ENCODE measurements at places on chromosomes 2 and 18.

DNA sequence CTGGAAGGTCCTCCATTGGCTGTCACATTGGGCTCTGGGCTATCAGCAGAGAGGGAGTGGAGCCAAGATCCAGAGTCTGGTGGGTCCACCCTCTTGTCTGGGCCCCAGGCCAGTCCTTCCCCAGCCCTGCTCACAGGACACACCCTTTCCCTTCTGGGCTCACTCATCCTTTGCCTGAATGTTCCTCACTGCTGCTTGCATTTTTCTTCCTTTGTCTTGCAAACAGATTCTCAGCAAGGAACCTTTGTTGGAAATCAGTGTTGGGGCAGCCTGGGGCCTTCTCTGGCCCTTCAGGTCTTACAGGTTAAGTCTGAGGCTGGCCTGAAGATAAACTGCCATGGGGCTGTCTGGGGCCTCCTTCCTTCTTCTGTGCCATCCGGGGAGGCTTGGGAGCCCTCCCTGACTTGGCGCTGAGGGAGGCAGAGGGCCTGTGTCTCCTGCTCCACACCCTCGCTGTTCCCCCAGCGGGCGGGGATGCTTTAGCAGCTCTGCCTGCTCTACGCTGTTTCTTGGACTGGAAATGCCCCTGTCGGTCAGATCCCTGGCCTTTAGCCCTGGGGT, 11.5 kb upstream of the CELF4 start:
- no peak for DNase-seq

GRCh38 chr2:226796012-226796839, 3.4 kb downstream of the IRS1 start:
- no peak for DNase-seq

DNA sequence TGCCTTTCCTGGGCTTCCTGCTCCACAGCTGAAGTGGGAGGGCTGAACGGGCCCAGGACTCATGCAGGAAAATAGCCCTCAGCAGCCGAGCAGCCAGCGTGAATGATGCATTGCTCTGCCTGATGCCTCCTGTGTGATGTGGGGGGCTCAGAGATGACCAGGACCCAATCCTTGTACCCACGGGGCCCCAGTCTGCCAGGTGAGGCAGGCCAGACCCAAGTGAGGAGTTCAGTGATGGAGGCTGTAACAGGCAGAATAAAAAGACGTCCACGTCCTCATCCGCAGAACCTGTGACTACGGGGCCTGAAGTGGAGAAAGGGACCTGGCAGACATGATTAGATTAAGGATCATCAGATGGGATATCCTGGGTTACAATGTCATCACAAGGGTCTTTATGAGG, 194.9 kb upstream of the HDAC4 start:
- no peak for DNase-seq

GRCh38 chr18:54480616-54481015, 110.4 kb upstream of the DYNAP start:
- no peak for DNase-seq

DNA sequence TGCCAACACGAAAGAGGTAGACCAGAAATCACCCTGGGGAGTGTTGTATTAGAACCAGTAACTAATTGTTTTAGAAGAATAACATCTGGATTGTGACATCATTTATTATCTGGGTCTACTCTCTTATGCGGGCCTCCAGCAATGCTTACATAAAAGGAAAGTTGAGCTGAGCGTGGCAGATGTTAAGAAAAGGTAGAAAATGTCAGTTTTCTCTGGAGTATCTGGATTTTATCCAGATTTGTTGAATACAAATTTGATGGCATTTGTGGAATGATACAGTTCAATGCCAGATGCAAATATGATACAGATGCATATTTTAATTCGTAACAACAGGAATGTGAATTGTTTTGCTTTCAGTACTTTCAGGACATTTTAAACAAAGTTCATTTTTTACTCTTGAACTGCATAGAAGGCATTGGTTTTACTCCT, 90.3 kb downstream of the PRPF40A start:
- DNase-seq: no peak

DNA sequence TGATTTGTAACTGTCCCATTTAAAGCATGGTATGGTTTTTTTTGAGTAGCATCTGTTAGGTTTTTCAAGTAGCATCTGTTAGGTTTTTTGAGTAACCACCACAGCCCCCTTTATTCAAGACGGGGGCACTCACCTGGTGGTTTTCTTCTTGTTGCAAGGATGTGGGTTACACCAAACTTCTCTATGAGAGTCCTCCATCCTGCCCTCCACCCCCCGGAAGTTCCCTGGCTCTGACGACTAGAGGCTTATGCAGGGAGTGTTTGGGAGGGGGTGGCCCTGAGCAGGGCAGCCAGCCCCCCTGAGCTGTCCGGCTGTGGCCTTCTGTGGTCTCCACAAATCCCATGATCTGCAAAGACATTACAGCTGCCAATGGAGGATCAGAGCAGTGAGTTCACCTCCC, 39.3 kb downstream of the MTCL1 start:
- DNase-seq: no peak

GRCh38 chr18:74154716-74155115, 6.4 kb downstream of the TIMM21 start:
- no peak for DNase-seq

- no peak for DNase-seq
Observed at GRCh38 chr18:41155025-41155424, 800.0 kb upstream of the PIK3C3 start.

DNA sequence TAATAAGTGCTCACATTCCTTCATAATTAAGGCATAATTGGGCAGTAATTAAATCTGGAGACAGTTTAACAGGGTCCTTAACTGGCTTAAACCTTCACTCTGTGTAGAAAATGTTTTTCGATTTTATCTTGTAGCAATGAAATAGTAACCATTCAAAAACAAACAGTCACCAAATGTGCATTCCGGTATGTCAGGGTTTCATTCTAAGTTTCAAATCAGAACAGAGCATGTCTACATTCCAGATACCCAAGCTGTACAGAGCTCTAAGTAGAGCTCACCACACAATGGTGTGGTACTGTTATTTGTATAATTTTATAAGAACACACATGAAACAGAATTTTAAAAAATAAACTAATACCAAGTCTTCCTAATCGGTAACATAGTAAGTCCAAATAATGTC, 52.6 kb downstream of the SMAD2 start:
- no peak for DNase-seq

GRCh38 chr2:128513961-128514283, 195.3 kb upstream of the HS6ST1 start:
- no peak for DNase-seq

DNA sequence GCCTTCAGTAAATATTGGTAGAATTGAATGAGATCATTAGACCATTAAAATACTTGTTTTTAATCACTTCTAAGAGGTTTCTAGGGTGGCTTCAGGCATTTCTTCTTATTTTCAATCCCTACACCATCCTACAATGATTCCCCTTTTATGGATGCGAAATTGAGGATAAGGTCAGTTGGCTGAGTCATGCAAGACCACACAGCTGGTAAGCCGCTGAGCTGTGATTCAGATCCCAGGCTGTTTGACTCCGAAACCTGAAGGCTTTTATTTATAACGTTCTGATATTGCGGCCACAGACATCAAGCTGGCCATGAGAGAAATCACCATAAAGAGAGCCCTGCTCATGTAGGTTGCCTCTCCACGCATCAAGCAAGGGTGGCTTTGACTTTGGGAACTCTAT, 133.4 kb downstream of the VAPA start:
- DNase-seq: no peak

DNA sequence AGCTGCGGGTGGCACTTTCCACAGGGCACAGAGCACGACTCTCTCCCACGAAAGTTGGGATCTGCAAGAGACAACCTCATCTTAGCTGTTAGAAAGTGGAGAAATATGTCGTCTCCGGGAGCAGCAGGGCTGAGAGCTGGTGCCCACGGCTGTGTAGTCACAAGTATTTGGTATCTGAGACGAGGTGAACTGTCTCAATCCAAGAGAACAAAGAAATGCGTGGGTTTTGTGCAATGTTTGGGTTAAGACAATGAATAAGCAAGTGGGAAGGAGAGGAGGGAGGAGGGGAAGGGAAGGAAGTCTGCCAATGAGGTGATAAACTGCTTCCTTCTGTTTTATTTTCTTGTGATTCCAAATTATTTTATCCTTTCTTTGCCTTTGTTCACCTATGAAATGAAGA, 18.0 kb downstream of the DYTN start:
- no peak for DNase-seq

- DNase-seq: no peak
Observed at GRCh38 chr18:49652881-49653724, 91.2 kb downstream of the LIPG start.

- DNase-seq: peak; percentile 44
Observed at GRCh38 chr2:44244135-44244871, 31.0 kb upstream of the SLC3A1 start.

DNA sequence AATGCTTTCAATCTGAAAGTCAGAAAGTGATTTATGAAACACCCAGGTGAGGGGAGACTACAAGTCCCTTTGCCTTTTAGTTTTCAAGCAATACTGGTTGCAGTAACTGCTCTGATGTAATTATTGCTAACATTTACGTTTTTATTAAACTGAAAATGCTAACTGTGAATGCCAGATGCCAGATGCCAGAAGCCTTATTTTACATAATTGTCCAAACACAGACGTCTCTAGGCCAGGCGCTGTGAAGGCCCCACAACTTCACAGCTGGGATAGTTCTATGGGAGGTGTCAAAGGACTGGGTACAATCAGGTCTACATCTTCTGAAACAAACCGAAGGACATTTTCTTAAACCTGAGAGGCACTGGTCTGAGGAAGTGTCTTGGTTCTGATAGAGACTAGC, 27.5 kb upstream of the MSGN1 start:
- DNase-seq: no peak

DNA sequence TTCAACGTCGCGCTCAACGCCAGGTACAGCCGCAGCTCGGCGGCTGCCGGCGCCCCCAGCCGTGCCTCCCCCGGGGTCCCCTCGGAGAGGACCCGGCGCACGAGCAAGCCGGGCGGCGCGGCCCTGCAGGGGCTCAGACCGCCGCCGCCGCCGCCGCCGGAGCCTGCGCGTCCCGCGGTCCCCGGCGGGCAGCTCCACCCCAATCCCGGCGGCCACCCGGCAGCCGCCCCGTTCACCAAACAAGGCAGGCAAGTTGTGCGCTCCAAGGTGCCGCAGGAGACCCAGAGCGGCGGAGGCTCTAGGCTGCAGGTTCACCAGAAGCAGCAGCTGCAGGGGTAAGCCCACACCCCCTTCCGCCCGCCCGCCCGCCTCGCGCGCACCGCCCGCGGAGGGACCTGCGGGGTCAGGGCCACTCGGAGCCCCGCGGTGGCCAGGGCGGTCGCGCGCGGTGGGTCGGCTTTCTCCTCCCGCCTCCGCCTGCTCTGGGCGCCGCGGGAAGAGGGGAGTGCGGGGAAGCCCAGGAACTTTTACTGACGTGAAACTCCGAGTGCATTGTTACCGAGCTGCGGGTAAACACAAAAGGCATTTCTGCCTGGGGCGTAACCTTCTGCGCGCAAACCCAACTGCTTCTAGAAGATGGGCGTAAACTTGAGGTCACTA, 861 bp downstream of the LTBP1 start:
- DNase-seq: no peak

GRCh38 chr2:208319391-208319790, 53.3 kb downstream of the PIKFYVE start:
- no peak for DNase-seq

DNA sequence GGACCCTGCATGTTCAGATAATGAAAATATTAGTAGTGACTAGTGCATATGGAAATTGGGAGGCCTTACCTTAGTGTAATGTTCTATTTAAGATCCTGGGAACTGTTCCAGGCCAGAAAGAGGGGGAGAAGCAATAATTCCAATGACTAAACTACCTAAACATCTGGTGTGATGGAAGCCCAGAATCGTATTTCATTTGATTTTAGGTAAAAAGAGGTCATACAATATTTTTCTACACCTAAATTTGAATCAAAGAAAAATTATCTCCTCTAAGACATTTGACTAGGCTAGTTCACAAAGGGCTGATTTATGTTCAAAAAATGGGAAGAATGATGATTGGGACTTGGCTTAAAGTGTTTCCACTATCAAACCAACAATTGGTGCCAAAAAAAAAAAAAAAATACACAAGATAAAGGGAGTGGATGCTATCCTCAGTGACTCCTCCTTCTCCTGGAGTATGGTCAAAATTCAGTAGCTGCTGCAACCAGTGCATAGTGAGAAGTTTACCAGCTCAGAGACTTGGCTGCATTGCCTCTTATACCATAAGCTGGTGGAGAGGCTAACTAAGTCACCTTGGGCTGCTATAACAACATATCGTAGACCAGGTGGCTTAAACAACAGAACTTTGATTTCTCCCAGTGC, 1038.3 kb upstream of the ACVR2A start:
- peak; percentile 5 for DNase-seq

GRCh38 chr2:43333101-43333655, 106.8 kb upstream of the ZFP36L2 start:
- no peak for DNase-seq

GRCh38 chr18:3595369-3596273, 145.6 kb downstream of the TGIF1 start:
- DNase-seq: peak; percentile 94

GRCh38 chr2:98539056-98539735, 69.1 kb downstream of the COA5 start:
- DNase-seq: no peak

- DNase-seq: no peak
Observed at GRCh38 chr18:26432651-26433424, 115.5 kb downstream of the KCTD1 start.

GRCh38 chr18:48100165-48100575, 169.7 kb upstream of the SMAD2 start:
- DNase-seq: no peak

GRCh38 chr2:219851169-219851568, 223.7 kb downstream of the SLC4A3 start:
- DNase-seq: no peak

DNA sequence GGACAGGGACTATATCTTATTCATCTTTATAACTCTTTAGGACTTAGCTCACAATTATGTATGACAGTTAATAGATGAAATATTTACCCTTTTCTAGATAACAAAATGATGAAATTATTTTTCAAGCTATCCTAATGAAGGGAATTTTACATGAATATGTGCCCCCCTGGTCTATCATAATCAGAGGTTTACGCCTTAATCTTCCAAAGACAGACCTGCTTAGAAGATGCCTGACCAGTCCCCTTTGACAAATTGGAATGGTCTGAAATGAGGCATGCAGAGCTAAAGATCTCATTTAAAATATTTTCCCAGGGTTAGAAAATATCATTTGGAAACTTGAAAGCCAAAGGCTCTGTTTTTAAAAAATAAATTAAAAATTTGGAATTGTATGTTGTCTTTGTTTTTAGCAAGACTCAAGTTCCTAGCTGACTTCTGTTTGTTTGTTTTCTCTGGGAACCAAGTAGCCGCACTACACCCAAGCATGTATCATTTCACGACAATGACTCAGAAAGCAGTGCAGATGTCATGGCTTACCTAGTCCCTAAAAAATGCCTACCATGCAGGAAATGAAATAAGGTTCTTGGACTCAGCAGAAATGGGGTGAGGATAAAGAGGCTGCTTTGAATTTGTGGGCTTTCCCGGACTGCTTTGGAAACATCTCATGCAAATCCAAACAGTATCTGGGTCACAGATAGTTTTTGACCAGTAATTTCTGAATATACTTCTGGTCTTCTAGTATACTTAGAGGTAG, 162.1 kb downstream of the ZEB2 start:
- peak; percentile 87 for DNase-seq

DNA sequence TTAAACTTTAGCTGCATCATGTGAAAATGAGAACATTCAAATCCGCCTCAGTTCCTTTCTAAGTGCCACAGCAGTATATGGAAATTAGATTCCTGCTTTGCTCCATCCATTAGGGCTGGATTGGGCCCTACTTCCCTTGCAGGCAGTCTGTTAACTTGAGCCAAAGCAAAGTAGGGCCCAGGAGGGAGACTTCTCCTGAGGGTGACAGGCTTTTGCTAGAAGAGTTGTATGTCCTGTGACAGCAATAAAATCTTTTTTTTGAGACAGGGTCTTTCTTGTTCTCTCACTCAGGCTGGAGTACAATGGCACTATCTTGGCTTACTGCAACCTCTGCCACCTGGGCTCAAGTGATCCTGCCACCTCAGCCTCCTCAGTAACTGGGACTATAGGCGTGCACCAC, 28.1 kb downstream of the VIL1 start:
- no peak for DNase-seq

Measured in stromal cell of bone marrow (primary cell).